ENCODE measurements at places on chromosomes 16 and 17.

GRCh38 chr16:22296225-22297113 is 740 bp upstream of the POLR3E start:
- no peak for DNase-seq

DNA sequence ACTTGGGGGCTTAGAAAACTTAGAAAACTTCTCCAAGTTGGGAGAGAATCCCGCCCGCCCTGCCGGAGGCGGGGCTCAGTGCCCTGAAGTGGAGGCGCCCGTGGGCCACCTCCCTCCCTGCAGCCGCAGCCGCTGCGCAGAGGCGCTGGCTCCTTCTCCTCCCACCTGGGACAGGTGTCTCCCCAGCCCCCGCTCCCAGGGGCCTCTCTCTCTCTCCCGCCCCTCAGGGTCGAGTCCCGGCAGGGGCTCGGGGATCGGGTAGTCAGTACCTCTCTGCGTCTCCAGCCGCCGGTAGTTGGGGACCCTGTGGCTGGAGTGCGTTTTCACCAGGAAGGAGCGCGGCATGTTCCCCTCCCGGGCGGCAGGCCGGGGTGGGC is 257 bp downstream of the SNAI3 start:
- no peak for DNase-seq

GRCh38 chr17:40564883-40565768 is at the start of gene CCR7:
Gene CCR7, minus strand, starts transcription at chr17:40565472. Its CDS starts 63 bp downstream, at chr17:40565409.
- DNase-seq, result no peak

DNA sequence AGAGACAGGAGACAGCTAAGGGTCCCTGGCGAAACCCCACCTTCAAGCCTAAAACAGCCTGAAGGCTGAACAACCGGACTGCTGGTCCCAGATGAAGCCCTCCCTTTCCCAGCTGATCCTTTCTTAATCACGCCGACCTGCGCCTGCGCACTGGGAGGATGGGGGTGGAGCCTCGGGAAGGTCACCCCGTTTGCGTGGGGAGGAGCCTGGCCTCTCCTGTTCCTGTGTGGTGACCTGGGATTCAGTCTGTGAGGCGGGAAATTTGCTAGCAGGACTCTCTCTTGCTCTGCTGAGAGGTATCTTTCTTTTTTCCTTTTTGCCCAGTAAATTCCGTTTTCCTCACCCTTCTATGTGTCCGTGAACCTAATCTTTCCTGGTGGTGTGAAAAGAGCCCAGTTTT is 9.6 kb downstream of the FAM20A start:
- DNase-seq, result no peak
